ENCODE measurements at places on chromosomes 11 and 22.

DNA sequence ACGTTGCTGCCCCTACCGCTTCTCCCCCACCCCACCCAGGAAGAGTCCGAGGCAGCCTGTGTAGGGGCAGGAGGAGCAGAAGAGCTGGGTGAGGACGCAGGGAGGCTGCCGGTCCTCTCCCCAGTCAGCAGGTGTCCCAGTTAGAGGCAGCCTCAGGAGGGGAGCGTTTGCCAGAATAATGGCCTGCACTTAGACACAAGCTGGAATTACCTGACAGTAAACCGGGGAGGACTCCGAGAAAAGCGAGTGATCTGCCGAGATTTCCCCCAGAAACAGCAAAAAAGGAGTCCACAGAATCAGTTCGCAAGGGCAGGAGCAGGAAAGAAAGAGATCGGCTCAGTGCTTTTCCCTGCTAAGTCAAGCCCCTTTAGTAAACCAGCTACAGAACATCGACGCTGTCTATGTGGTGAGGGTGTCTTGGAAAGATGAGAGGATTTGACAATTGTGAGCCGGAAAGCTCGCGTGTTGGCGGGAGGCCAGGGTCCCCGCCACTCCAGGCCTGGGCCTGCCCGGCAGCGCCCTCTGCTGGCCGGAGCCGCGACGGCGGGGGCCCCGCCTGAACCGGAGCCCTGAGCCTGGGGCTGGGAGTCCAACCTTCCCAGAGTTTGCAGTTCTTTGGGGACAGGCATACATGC lies 17.7 kb upstream of the THRSP start:
- DNase-seq: no peak

DNA sequence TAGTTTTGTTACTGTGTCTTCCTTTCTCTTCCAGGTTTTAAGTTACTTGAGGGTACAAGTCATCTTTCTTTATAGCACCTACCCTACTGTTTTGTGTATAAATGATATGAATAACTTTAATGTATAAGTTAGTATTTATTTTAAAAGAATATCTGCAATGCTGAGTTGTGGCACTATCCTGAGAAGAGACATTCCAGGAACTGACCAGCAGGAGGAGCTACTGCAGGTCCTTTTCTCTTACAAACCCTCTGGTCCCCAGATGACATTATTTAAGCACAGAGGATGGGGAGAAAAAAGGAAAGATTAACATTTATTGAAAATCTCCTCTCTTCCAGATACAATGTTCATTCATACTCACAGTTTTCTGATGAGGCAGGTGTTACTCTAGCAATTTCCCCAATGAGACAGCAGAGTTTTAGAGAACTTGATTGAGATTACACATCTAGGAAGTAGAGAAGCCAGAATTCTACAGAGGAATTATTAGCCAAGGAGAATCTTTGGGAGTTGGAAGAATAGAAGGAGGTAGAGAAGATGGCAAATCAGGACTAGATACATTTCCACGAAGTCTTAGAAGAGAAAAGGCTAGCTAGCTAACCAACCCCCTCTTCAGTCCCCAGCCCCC lies 541.2 kb upstream of the API5 start:
- DNase-seq: no peak

DNA sequence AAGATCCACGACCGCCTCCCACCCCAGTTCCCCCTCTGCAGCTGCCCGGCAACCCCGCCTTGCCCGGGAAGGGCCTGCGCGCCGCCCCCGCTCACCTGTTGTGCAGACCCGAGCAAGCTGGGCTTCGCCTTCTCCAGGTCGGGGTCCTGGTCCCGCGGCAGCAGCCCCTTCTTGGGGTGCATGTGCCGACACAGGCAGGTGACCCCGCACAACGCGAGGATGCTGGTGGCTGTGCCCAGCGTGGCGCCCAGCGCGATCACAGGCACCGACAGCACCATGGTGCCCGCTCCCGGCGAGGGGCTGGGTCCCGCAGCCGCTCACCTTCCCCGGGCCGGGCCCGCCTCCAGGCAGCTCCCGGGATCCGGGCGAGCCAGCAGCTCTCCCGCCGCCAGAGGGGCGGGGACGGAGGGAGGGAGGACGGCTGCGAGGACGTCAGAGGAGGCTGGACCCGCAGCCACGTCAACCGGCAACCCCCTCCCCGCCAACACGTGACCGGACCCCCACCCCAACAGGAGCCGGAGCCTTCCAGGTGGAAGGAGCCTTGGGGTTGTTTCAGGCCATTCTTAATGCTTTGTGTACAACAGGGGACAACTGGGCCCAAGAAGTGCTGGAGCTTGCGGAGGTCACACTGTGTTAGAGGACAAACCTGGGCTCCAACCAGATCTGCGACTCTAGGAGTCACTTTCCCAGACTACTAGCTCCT lies at the start of gene SYT13:
SYT13 (minus strand) TSS at position 412 of the 703 bp plus-strand sequence; CDS start at position 278, 134 bp downstream.
- DNase-seq: no peak

GRCh38 chr11:34487430-34487829 lies 26.2 kb downstream of the ELF5 start:
- no peak for DNase-seq
